ENCODE measurements at places on chromosomes 6 and 20.

DNA sequence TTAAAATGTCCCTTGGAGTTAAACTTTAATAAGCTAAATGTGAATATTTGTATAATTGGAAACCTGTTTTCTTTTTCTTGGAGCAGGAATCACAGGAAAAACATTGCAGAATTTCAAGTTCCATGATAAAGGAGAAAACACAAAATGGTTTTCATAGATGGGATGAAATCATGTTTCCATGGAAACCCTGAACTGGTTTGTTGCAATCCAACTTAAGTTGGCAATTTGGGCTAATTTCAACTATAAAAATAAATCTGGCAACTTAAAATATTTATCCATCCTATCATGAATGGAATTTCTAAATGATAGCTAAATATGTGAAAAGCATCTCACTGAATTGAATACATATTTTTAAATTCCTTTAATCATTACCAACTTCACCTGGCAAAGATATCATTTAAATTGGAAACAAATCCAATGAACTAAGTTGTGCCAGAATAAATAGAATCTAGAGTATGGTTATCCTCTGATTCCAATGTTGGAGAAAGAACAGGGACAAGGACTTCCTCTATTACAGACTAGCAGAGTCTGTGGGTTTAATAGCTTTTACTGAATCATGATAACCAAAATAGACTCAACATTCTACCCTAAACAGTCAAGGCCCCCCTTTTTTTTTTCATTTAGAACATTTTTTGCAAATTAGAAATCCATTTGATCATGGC, 33.2 kb downstream of the COL21A1 start:
- DNase-seq = no peak

GRCh38 chr6:3394671-3395070, 62.2 kb downstream of the SLC22A23 start:
- DNase-seq = no peak

DNA sequence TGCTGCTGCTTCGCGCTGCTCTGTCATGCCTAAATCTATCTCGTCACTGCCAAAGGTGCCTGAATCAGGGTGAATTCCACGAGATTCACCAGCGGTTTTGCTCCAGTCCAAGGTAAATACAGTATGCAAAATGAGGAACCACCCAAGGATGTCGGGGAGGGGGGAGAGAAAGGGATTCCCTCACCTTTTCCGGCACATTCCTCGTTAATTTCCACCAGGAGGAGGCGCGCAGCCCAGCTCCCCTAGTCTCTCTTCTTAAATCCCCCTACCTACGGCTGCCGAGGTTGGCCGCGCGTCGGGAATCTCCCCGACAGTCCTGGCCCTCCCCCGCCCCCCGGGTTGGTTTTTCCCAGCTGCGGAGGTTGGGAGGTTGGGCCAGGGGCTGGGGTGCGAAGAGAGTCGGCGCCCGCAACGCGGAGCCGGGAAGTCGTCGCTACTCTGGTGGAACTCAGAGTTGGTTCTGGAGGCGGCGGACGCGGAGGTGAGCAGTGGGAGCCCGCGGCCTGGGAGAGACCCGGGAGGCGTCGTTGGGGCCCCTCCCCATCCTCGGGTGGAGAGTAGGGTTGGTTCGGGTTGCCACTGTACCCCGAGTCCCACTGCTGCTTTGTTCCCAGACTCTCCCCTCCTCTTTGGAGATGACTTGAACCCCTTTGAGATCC, at the start of gene TPBG:
Gene TPBG, plus strand, starts transcription at position 390 of the 659 bp plus-strand sequence. CDS start 1,145 bp downstream, outside the sequence.
- no peak for DNase-seq

DNA sequence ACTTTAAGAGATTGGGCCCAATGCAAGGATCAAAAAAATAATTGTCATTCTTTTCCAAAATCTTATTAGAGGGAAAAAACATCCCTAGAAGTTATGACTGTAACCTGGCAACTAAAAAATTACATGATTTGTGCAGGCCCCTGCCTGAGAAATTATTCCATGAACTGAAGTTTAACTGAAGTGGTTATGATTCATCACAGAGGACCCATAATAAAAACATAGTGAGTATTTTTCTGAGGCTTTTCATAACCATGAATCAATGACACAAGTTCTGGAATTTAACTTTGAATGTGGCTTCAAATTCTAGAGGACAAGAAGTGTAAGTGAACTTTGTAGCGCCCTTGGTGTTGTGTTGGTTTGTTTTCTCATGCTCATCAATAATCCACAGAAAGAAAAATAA, 31.1 kb upstream of the CARMIL1 start:
- no peak for DNase-seq

DNA sequence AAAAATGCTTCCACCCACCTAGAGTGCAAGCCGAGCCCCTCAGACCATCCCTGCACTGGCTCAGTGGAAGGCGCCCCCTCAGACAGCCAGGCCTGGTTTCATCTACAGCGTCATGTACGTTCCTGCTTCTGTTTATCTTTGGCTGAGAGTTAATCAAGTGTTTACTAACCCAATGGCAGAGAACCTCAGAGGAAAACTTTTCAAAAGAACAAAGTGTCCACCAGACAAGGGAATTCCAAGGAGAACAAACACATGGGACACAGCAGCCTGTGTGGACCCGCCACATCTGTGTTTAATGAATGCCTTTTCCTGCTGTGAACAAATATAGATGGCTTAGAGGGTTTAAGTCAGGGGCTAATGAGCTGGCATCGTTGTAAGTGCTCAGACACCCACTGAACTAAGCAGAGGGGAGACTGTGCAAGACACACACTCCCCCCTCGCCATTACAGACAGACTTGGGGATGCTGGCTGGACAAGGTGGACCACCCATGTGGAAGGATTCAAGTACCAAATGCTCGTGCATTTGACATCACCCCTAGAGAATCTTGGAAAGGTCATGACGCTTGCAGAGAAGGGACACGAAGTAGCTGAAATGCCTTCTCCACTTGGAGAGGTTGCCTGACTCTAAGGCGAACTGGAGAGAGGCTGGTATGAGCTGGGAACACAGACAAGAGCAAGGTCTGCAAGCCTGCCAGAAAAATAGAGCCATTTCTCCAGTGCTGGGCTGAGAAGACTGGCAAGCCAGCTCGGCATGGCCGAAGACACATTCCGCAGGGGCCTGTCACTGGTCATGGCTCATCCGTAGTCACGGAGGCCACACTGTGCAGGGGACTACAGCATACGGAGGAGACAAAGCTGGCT, 53.5 kb upstream of the NXT1 start:
- DNase-seq = no peak

DNA sequence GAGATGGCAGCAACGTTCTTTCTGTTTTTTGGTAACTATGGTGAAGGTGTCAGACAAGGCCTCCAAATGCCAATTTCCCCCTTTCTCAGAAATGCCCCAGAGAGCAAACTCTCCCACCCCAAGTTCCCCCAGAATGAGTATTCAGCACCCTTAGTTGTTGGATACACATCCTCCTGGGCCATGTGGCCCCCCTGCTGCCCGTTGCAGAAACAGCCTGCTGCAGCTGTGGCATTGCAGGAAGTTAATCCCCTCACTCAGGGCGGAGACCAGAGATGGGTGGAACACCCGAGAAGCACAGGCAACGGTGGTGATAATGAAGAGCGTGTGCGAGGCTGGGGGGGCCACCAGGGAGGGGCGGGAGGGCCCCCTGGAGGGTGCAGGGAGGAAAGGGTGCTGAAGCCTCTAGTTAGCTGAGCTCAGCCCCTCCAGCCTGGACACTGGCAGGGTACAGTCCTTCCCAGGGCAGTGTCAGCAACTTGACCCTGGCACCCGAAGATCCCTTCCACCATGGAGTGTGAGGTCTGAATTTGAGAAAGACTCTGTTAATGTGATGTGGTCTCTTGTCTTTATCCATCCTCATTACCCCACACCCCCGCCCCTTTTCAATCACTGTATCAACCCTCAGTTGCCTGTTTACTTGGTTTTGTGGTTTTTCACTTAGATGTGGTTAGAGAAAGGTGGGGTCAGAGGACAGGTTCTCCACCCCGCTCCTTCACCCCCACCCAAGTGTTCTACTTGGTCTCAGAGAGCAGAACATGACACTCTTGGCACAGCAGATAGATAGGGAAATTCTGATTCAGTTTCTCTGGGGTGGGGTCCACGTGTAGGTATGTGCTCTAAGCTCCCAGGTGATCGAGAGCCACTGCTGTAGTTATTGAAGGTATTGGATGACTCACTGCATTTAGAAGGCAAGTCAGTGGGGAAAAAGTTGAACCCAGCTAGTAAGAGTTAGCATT, 208.8 kb upstream of the SUPT3H start:
- DNase-seq = peak; percentile 88

DNA sequence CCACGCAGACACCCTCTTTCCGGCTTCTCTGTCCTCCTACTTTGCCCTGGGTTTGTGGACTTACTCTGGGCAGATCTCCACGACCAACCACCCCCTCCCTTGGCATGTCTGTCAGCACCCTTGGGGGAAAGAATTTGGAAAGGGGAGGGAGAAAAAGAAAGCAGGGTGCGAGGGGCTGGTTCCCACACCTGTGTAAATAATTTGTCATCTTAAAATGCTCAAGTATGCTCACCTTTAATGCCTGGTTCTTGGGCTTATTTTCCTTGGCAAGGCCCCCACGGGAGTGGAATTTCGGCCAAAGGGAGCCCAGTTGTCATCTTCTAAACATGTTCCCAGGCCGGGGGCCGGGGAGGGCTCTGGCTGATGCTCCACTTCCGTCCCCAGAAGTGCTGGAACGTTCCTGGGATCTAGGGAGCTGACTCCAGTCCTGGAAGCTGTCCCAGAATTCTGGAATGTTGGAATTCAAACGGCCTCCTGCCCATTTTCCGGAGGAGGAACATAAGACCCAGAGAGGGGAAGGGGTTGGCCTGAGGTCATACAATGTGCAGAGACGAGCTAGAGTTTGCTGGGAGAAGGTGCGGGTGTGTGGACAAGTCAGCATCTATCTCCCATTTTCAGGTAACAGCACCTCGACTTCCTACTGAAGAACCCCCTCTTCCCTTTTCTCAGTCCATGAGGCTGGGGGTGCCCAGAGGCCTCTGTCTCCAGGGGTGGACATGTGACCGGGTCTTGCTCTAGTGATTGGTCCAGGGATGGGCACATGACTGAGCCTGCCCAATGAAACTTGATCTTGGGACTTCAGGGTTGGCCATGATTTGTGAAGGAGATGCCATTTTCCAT, 122.3 kb downstream of the CEBPB start:
- DNase-seq = no peak

All from naive thymus-derived CD4-positive, alpha-beta T cell (primary cell).